WERI-Rb-1 (cell line): ENCODE measurements at places on chromosomes 2 and 18.

- no peak for DNase-seq
These were observed 50.7 kb downstream of the RMDN2 start for GRCh38 chr2:37975808-37976207.

DNA sequence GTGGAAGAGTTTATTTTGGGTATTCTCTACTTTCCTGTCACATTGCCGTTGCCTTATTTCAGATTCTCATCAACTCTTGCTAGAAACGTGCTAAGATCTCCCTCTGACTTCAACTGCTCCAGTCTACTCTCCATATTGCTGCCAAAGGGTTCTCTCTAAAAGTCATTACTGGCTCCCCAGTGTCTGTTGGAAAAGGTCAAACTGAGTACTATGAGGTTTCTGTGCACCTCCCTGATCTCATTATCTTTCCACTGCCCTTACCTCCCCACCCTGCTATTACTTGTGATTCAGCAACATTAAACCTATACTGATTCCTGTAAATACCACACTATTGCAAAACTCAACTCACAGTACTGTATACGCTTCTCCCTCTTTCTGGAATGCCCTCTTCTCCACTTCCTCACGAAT, 1.9 kb upstream of the KRCC1 start:
- DNase-seq, result no peak

- no peak for DNase-seq
These were observed 287.4 kb downstream of the NOL4 start for GRCh38 chr18:33937270-33937816.

- no peak for DNase-seq
These were observed 63.9 kb upstream of the SMIM21 start for GRCh38 chr18:75491361-75491760.

DNA sequence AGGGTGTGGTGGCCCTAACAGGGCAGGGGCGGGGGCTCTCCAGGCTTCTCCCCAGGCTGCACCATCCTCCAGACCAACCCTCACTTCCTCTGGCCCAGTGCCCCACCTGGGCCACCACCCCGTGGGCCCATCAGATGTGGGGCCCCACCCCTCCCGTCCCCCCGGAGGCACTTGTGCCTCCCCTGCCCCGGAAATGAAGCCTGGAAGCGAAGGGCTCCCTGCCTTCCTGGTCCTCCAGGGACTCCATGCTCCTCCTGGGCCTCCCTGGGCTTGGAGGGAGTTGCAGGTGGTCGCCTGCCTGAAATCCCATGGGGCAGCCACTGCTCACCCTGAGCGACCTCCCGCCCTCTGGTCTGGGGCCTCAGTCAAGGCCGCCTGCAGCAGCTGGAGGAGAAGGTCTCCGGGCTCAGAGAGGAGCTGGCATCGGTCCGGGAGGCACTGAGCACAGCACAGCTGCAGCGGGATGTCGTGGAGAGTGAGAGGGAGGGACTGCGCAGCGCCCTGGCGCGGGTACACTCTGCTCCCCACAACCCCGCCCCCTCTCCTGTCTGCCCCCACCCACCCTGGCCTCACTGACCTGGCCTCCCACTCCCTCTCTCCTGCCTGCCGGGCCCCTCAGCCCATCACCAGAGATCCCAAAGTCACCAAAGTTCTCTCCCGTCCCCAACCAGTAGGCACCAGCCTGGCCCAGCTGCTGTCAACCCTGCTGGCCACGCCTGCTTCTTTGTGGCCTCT, 28.0 kb downstream of the CROCC2 start:
- peak; percentile 6 for DNase-seq

DNA sequence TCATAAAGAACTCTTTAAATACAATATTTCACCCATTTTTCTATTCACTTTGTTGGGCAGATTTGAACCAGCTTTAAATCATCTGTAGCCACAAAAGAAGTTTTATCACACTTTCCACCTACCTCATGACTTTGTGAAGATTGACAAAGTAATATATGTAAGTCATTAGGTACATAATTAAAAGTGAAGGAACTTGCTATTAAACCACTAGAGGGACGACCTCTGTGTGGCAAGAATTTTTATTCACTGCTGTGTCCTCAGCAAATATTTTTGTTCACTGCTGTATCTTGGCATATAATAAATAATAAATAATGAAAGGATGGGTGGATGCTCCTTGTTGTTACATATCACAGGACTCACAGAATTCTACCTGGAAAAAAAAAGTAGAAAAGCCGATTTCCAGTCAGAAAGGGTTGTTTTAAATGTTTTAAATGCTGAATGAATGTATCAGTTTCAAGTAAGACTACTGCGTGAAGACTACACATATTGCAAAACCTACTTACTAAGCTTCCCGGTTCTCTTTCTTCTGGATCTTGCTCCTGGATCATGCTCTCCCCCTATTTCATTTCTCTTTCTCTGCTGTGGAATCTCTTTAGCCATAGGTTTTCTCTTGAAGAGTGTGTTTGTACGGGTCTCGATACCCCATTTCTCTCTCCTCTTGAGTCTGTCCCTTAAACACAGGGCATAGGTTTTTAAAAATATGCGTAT, 44.8 kb downstream of the KCMF1 start:
- no peak for DNase-seq

- no peak for DNase-seq
These were observed 1054.9 kb upstream of the NXPH2 start for GRCh38 chr2:139835101-139835500.

DNA sequence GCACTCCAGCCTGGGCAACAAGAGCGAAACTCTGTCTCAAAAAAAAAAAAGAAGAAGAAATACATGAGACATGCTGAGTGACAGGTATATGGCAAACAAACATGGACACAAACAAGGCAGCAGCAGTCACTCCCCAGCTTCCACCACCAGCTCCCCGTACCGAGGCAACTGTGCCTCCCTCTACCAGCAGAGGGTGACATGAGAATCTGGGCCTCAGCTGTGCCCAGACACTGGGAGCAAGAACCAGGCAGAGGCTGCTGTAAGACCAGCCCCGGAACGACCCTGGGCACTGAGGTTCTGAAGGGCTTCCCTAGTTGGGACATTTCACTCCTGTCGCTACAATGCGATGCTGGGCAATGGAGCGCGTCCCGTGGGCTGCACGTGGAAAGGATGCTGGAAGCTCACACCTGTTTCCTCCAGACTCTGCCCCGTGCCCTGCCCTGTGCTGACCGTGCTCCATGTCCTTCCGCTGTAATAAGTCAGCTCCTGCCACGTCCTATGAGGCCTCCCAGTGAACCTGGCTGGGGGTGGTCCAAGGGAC, 37.1 kb downstream of the BOK start:
- DNase-seq, result no peak

GRCh38 chr18:79585395-79586370, 93.9 kb upstream of the CTDP1 start:
- DNase-seq, result peak; percentile 9

DNA sequence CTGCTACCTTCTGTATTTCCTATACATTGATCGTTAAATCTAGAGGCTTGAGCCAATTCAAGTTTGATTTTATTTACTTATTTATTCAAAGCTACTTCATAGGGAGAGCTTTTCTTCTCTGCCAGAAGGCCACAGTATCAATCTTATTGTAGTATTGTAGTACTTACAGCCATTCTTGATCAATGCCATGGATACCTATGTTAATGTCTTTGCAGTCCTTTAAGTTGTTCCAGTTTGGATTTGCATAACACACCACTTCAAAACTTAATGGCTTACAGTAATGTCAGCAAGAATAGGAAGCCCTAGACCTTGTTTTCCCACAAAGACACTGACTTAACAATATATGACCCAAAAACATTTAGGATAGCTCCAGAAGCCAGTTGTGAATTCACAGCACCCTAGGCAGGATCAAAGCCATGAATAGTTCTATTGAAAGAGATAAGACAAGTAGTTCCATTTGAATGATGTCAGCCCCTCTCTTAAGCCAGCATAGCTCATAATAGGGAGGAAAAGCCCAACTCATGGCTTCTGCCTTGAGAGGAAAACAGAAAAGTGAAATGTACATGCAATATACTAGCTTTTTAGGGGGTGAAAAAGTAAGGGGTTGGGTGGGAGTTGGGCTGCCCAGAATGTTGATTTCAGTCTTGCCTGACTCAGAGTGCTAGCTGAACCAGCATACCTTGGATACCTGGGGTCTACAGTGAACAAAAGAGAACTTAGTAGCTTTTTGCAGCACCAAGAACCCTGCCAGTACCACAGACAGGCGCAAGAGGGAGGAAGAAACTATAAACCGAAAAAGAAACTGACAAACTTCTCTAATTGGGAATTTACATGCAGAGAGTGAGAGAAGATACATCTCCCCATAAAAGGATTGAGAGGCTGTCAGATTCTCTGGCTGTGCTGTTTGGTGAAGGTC, 101.4 kb downstream of the CAMKMT start:
- no peak for DNase-seq

- no peak for DNase-seq
These were observed 46.1 kb upstream of the HPCAL1 start for GRCh38 chr2:10256515-10257031.

DNA sequence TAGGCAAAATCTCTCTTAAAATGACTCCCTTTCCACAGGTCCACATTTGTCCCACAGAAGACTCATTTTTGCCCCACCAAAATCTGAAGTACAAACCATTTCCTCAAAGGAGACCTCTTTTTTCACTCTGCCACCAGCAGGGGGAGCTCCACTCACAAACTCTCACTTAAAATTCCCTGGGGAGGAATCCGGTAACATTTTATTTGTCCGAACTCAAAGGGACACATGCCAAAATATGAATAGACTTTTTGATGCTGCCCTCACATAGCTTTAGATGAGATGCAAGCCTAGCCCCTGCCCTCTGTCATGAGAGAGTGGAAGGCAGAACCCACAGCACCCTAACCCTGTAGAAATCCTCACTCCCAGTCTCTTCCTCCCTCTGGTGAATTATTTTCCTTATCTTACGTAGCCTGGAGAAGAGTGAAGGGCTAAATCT, 57.1 kb downstream of the RMDN2 start:
- DNase-seq, result peak; percentile 73

GRCh38 chr2:197189426-197190099, 121.0 kb downstream of the ANKRD44 start:
- no peak for DNase-seq
